ENCODE measurements at places on chromosomes 6 and 20. TPM values are rescaled to one million over a fixed set of nuclear protein-coding genes. Genes with fewer than 3 reads are reported as not detected.
A peak's percentile ranks its signal among the peaks of the same experiment; 100 is the strongest.

DNA sequence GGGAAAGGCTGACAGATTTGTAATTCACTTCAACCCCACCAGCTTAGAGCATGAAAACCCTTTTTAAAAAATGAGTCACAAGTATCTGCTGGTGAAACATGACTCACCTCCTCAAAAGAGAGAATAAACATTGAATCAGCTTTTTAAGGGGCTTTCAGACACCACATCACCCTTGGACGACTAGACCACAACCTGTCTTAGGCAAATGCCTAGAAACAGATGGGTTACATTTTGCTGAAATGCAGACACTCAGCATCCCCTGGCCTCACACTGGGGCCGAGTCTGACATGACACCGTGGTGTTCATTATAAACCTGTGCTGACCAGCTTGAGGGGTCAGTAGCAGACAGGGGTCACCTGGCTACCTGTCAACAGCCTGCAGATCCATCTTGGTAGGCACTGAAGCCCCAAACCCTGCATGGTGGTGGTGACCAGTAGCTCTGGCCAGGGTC is 175.3 kb upstream of the CST7 start:
- peaks cover 50% of the 10 kb centered on the region for H3K27me3 ChIP-seq
- H3K27ac ChIP-seq: peak overlapping the region; percentile 20
- peak; percentile 60 for DNase-seq
- H3K4me1 ChIP-seq: peaks cover 25% of the 10 kb centered on the region
- H3K4me3 ChIP-seq: no peak overlapping the region

- H3K4me3 ChIP-seq: no peak overlapping the region
- H3K27me3 ChIP-seq: peaks cover 12% of the 10 kb centered on the region
- no peaks in the 10 kb centered on the region for H3K4me1 ChIP-seq
- H3K36me3 ChIP-seq: no peaks in the 10 kb centered on the region
- DNase-seq: no peak
These were observed 272.5 kb downstream of the DHX35 start for GRCh38 chr20:39234520-39235095.

DNA sequence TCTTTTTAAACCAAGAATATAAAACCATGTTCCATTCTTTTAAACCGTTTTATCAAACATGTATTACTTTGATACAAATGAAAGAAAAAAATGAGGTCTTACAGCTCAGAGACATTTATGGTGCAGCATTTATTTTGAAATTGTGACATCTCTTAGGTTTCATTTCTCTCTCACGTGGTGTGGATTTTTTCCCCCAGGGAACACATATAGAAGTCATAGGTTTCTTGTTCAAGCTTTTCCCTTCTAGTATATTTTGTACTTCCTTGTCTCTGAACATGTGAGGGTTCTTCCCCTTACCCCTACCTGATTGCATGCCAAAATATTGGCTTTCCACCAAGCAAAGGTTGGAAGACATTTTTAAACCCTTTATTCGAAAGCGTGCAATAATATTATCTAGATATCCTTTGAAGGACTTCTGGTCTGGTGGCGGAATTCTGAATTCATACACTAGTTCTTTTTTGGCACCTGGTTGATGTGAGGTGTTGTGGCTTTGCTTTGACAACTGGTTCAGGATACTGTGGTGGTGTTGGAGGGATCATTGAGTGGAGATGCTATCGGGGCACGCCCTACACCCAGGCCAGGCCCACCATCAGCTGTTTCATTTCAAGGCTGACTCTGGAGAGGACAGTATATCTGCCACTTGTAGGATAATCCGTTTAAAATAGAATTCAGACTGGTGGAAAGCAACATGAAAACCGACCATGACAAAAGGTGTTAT is 5.6 kb upstream of the FAM50B start:
- H3K4me3 ChIP-seq: no peak overlapping the region
- peaks cover 1% of the 10 kb centered on the region for H3K36me3 ChIP-seq
- peaks cover 15% of the 10 kb centered on the region for H3K4me1 ChIP-seq
- peaks cover 12% of the 10 kb centered on the region for H3K27me3 ChIP-seq
- H3K27ac ChIP-seq: no peak overlapping the region

DNA sequence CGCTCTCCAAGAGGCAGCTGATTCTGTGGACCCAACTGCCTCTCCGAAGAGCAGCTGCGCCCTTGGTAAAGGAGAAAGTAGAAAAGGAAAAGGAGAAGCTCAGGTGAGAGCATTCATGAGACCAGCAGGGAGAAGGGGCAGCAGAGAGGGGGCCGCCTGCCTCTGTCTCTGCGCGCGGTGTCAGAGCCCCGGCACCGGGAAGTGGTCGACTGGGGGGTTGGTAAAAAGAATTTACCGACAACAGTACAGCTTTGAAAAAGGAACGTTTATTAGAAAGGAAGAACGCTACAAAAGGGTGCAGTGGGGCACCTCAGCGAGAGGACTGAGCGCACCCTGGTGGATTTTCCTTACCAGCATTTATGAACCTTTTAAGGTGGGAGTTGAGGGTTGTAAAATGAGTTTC is 61.9 kb downstream of the GPR6 start:
- peak overlapping the region; percentile 85 for H3K27ac ChIP-seq
- peaks cover 20% of the 10 kb centered on the region for H3K4me1 ChIP-seq
- H3K4me3 ChIP-seq: peak overlapping the region; percentile 77
- H3K36me3 ChIP-seq: no peaks in the 10 kb centered on the region

DNA sequence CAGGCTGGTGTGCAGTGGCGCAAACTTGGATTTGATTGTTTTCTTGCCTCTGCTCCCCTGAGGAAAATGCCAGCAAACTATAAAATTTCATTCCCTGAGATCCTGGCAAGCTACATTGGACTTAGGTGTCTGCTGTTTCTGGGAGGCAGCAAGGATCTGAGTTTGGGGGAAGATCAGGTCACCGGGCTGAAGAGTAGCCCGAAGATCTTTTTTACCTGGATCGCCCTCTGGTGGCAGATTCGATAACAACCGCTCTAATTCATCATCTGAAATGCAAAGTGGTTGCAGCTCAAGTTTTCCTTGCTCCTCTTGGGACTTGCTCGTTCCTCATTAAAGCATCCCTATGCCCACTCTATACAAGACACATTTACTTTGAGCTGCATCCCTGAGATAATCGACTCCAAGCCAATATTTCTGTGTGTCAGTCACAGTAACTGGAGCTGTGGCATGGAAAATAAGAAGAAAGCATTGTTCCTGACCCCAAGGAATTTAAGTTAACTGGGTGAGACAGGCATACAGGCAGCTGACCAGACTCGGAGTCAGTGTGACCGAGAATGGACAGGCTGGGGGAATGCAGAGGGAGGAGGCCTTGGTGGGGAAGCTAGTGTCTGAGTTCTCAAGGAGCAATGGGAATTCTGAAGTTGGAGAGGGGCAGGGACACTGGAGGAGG is 131.8 kb upstream of the PROKR2 start:
- DNase-seq: peak; percentile 60
- H3K4me1 ChIP-seq: no peaks in the 10 kb centered on the region
- no peak overlapping the region for H3K27ac ChIP-seq
- H3K36me3 ChIP-seq: no peaks in the 10 kb centered on the region
- no peak overlapping the region for H3K4me3 ChIP-seq

DNA sequence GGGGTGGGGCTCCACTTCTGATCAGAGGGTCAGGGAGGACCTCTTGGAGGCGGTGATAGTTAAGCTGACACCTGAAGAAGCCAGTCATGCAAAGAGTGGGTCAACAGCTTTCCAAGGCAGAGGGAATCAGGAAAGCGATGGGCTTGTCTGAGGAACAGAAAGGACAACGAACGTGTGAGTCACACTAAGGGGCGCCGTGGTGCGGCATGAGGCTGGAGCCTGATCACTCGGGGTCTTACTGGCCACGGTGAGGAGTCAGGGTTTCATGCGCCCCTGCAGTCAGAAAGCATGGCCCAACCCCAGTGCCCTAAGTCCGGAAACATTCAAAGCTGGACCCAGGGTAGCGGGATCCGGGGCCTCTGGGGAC is 50.6 kb upstream of the SLC32A1 start:
- DNase-seq: no peak
- no peaks in the 10 kb centered on the region for H3K36me3 ChIP-seq
- H3K4me1 ChIP-seq: peaks cover 8% of the 10 kb centered on the region
- peak overlapping the region; percentile 80 for H3K4me3 ChIP-seq

DNA sequence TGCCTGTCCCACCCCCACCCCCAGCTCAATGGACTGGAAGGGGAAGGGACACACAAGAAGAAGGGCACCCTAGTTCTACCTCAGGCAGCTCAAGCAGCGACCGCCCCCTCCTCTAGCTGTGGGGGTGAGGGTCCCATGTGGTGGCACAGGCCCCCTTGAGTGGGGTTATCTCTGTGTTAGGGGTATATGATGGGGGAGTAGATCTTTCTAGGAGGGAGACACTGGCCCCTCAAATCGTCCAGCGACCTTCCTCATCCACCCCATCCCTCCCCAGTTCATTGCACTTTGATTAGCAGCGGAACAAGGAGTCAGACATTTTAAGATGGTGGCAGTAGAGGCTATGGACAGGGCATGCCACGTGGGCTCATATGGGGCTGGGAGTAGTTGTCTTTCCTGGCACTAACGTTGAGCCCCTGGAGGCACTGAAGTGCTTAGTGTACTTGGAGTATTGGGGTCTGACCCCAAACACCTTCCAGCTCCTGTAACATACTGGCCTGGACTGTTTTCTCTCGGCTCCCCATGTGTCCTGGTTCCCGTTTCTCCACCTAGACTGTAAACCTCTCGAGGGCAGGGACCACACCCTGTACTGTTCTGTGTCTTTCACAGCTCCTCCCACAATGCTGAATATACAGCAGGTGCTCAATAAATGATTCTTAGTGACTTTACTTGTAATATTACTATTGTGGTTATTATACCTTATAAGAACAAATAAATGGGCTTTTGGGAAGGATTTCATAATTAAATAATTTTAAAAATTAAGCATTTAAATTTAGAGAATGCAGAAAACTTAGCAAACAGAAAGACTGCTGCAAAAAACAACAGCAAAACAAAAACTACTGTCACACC is 8.4 kb downstream of the CDKN1A start:
- H3K27me3 ChIP-seq: no peaks in the 10 kb centered on the region
- peaks cover 30% of the 10 kb centered on the region for H3K4me1 ChIP-seq
- H3K27ac ChIP-seq: no peak overlapping the region
- no peak overlapping the region for H3K4me3 ChIP-seq
- peaks cover 40% of the 10 kb centered on the region for H3K36me3 ChIP-seq
- DNase-seq: no peak

- H3K27me3 ChIP-seq: peaks cover 40% of the 10 kb centered on the region
- H3K27ac ChIP-seq: no peak overlapping the region
- peaks cover 25% of the 10 kb centered on the region for H3K4me1 ChIP-seq
- no peak overlapping the region for H3K4me3 ChIP-seq
- DNase-seq: no peak
- H3K36me3 ChIP-seq: peaks cover 1% of the 10 kb centered on the region
These were observed 149.9 kb downstream of the RPS12 start for GRCh38 chr6:132964101-132964867.

- no peaks in the 10 kb centered on the region for H3K4me1 ChIP-seq
- DNase-seq: no peak
- no peaks in the 10 kb centered on the region for H3K27me3 ChIP-seq
These were observed 66.9 kb upstream of the MC3R start for GRCh38 chr20:56181583-56181982.

DNA sequence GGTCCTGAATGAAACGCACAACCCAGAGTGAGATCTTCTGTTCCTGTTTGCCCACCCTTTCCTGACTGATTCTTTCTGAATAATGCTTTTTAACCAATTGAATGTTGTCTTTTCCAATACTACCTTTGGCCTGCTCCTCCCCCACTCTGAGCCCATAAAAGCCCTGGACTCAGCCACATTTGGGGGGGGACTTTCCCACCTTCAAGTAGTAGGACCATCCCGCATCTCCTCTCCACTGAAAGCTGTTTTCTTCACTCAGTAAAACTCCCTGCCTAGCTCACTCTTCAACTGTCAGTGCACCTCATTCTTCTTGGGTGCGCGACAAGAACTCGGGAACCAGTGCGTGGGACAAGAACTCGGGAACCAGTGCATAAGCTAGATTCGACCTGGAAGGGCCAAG is 77.9 kb downstream of the EPB41L2 start:
- no peak overlapping the region for H3K27ac ChIP-seq
- no peaks in the 10 kb centered on the region for H3K27me3 ChIP-seq
- H3K4me1 ChIP-seq: no peaks in the 10 kb centered on the region
- no peak overlapping the region for H3K4me3 ChIP-seq
- H3K36me3 ChIP-seq: peaks cover 12% of the 10 kb centered on the region
- DNase-seq: no peak

- no peaks in the 10 kb centered on the region for H3K4me1 ChIP-seq
- H3K36me3 ChIP-seq: no peaks in the 10 kb centered on the region
- no peak overlapping the region for H3K4me3 ChIP-seq
- no peak for DNase-seq
- H3K27ac ChIP-seq: no peak overlapping the region
- no peaks in the 10 kb centered on the region for H3K27me3 ChIP-seq
These were observed 480.2 kb upstream of the SPTLC3 start for GRCh38 chr20:12528591-12529041.

DNA sequence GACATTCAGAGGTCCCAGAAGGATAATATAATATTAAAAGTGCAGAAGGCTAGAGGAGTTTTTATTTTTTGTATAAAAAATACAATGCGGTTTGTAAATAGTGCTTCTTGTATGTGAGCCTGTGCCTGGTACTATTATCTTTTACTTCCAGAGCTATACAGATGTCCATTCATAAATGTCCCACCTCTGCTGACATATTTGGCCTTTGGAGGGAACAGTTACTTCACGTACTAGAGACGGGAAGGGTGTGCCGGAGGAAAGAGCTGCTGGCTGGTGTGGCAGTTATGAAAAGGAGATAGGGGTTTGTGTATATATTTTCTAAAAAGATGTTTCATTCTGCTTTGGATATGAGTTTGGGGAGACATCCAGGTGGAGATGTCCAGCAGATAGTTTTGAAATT is 8.8 kb downstream of the CD109 start:
- H3K4me3 ChIP-seq: no peak overlapping the region
- no peak for DNase-seq
- H3K27ac ChIP-seq: no peak overlapping the region
- no peaks in the 10 kb centered on the region for H3K4me1 ChIP-seq

The NHSL1 gene
- 0.35 TPM for total RNA-seq

The WFDC2 gene
- not detected for total RNA-seq

The SMLR1 gene
- total RNA-seq: not detected

The NRN1 gene
- 0.26 TPM for total RNA-seq

The IL20RA gene
- not detected for total RNA-seq

The PPP1R18 gene
- total RNA-seq: 257 TPM

The OR2H2 gene
- not detected for total RNA-seq
